Psoas muscle (tissue), 8 donors: ENCODE measurements at places on chromosomes 16 and 17. TPM values are rescaled to one million over a fixed set of nuclear protein-coding genes. Genes with fewer than 3 reads are reported as not detected.

DNA sequence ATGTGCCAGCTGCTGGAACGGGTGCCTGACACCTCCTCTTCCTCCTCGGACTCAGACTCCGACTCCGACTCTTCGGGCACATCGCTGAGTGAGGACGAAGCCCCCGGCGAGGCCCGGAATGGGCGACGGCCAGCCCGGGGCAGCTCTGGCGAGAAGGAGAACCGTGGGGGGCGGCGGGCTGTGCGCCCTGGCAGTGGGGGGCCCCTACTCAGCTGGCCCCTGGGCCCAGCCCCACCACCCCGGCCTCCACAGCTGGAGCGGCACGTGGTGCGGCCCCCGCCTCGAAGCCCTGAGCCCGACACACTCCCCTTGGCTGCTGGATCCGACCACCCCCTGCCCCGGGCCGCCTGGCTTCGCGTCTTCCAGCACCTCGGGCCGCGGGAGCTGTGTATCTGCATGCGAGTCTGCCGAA is 6.8 kb downstream of the FBXL19 start:
- no peak for DNase-seq

DNA sequence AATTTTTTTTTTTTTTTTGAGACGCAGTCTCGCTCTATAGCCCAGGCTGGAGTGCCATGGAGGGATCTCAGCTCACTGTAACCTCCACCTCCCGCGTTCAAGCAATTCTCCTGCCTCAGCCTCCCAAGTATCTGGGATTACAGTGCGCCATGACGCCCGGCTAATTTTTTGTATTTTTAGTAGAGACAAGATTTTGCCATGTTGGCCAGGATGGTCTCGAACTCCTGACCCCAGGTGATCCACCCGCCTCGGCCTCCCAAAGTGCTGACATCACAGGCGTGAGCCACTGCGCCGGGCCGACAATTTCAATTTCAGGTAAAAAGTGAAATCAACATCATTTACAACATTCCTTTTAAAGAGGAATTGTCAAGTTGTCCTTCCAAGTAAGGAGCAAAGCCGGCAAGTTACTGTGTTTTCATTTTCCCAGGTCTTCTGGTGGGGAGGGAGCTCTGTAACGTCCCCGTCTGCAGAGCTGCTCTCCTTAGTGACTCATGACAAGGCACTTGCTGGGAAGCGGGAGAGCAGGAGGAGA is 873 bp downstream of the NPLOC4 start:
- DNase-seq, result no peak

- no peak for DNase-seq
These were observed 12.1 kb downstream of the ABCA9 start for GRCh38 chr17:69048634-69049033.

Gene RPH3AL
- polyA plus RNA-seq, result 6.3 TPM

DNA sequence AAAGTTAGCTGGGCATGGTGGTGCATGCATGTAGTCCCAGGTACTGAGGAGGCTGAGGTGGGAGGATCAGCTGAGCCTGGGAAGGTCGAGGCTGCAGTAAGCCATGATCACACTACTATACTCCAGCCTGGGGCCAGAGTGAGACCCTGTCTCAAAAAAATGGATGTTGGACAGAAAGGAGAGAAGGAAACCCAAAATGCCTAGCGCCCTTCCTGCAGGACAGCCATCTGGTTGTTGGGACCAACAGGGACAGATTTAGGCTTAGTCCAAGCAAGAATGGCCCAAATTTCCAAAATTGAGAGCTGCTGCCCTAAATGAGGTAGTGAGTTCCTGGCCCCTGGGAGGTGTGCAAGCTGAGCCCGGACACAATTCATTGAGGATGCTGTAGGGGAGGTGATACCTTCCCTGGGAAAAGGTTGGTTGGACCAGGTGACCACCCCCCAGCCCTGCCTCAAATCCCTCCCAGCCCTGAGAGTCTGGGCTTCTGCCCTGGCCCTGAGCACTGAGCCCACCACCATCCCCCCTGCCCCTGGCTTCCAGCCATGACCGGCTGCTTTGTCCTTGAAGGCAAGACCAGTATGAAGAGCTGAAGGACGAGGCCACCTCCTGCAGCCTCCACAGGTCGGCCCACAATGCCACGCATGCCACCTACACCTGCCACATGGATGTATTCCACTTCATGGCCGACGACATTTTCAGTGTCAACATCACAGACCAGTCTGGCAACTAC is 35.1 kb downstream of the IL21R start:
- no peak for DNase-seq

Gene CCDC182
- polyA plus RNA-seq, result not detected

Gene ZNF287
- polyA plus RNA-seq, result 1.5 TPM
